ENCODE measurements at places on chromosomes 7 and 10.

DNA sequence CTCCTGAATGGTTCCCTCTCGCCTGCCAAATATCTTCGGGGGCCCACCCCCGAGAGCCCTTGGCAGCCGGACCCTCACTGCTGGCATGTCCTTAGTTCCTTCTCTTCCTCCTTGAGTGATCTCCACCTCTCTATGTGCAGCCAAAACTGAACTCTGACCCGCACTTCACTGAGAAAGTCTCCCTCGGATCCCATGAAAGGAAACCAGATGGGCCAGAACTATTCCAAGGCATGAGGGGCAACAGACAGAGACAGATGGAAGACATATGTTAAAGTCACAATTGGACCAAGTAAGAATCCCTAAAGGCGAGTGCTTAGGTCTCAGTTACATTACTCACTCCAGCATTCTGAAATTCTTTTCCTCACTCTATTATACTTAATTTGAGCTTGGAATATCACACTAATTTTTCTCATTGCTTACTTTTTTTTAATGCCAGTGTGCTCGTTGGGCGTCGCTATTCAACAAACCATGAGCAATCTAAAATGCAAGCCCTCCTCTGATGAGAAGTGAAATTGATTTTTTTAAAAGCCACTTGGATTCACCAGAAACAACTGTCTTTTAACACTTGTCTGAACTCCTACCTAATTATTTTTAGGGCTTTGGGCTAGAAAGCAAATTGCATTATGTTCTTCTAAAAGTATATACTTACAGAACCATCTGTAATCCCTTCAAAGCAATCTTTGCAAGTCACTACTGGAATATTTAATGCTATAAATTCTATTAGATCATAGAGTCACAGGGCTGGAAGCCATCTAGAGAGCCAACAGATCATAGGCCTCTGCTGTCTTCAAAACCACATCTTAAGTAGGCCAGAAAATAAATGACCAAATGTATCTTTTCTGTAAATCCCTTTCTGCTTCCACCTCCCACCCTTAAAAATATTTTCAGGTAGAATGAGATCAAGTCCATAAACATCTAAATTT is 43.3 kb upstream of the EZH2 start:
- DNase-seq: no peak

GRCh38 chr7:37429435-37429791 is 19.3 kb downstream of the ELMO1 start:
- no peak for DNase-seq

- DNase-seq: no peak
Observed at GRCh38 chr7:102044984-102045673, 227.7 kb downstream of the CUX1 start.

DNA sequence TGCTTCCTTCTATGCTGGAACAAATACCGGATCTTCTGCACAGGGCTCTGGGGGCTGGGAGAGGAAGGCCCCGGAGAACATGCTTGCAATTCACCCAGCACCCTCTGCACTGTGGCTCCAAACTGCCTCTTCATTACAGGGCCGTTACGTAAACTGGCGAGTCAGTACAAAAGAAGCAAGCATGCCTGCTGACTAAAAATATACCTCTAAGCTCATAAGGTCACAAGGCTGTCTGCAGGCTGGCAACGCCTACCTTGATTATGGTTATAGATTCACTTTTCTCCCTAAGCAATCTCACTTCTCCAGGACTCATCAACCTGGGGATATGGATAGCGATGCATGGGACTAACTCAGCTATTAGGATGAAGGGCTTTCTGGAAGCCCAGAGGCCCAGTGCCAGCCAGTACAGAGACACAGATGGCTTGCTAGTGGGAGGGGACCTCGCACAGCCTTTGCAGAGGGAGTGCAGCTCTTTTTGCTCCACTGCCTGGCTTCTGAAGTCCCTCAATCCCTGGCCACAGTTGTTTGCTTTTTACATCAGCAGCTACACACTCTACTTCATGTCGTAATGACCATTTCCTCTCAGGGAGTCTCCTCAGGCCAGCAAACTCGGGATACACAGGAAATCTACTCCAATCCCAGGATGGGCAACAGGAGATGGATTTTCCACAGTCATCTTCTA is 96.1 kb downstream of the SH3PXD2A start:
- DNase-seq: no peak

- no peak for DNase-seq
Observed at GRCh38 chr7:37984750-37985390, 64.4 kb downstream of the EPDR1 start.

Measured in activated CD8-positive, alpha-beta memory T cell treated with anti-CD3 and anti-CD28 coated beads for 1 hour (primary cell).